ENCODE measurements at places on chromosomes 1 and 21. TPM values are rescaled to one million over a fixed set of nuclear protein-coding genes. Genes with fewer than 3 reads are reported as not detected.

NHLH2 gene
- 0.07 TPM for total RNA-seq

PBX1 gene
- total RNA-seq, result 11.7 TPM

SMG5 gene
- 116 TPM for total RNA-seq

TRIM17 gene
- not detected for total RNA-seq

VWA5B1 gene
- not detected for total RNA-seq

SYDE2 gene
- 4.2 TPM for total RNA-seq

AK5 gene
- total RNA-seq, result 9.0 TPM

GRCh38 chr1:107590087-107590486 is 374.9 kb downstream of the VAV3 start:
- no peak for DNase-seq

DNA sequence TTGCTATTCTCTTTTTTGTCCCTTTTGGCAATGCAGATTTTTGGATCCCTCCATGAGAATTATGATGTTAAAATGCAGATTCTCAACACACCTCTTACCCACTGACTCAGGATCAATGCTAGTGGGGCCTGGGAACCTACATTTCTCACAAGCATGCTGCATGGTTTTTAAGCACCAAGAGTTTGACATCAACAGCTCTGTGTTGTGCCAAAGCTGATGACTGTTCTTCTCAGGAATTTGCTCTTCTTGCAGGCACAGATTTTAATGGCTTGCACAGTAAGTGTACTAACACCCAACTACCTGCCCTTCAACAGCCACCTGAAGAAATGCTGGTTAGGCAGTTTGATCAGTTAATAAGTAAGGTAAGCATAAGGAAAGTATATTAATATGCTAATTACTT is 468.7 kb downstream of the PTBP2 start:
- peak; percentile 11 for DNase-seq

GRCh38 chr1:17248781-17249180 is at the start of gene PADI3:
Gene PADI3, plus strand, starts transcription at chr1:17249098. Its CDS starts 40 bp downstream, at chr1:17249138.
- no peak for DNase-seq
